GM04503 (cell line): ENCODE measurements at places on chromosomes 4 and X.

GRCh38 chr4:155491336-155492120 lies 114.8 kb upstream of the MAP9 start:
- no peak for DNase-seq

GRCh38 chrX:71637848-71638247 lies 19.5 kb upstream of the CXCR3 start:
- peak; percentile 5 for DNase-seq

GRCh38 chr4:79935274-79935673 lies 137.8 kb downstream of the ANTXR2 start:
- DNase-seq: no peak

- peak; percentile 33 for DNase-seq
These were observed 40.3 kb downstream of the PDGFC start for GRCh38 chr4:156931267-156931666.

GRCh38 chr4:169885893-169886292 lies 128.1 kb upstream of the HPF1 start:
- no peak for DNase-seq

- no peak for DNase-seq
These were observed 1249.4 kb downstream of the ADGRL3 start for GRCh38 chr4:62449538-62449937.

DNA sequence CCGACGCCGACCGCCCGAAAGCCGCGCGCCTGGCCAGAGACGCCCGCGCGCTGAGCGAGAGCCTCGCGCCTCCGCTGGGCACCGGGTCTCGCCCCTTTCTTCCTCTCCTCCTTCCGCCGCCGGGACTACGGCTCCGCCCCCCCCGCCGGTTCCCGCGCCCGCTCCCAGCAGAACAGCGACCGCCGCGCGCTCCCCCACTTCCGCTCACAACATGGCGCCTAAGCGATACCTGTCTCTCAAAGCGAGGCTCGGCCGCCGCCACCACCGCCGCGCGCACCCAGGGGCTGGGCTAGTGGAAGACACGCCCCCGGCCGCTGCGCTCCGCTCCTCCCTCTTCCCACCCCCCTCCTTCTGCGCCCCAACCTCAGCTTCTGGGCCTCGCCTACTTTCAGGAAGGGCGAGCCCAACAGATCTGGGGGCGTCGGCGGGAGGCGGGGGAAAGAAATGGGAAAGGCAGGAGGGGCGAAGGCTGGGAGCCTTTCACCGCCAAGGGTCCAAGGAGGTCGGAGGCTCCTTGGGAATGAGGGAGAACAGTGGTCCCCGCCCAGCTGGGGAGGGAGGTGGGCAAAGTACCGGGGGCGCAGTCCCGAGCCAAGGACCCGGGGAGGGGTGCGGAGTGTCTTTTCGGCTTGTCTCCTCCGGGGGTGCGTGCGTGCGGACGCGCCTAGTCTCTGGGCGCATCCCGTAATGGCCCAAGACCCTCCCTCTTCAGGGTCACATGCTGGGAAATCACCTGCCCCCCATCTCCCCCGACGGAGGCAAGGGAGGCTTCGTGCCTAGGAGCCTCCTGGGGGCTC lies at the start of gene RPS6KA3:
Gene RPS6KA3, minus strand, starts transcription at position 100 of the 797 bp plus-strand sequence. CDS start 277 bp downstream, outside the sequence.
- no peak for DNase-seq

DNA sequence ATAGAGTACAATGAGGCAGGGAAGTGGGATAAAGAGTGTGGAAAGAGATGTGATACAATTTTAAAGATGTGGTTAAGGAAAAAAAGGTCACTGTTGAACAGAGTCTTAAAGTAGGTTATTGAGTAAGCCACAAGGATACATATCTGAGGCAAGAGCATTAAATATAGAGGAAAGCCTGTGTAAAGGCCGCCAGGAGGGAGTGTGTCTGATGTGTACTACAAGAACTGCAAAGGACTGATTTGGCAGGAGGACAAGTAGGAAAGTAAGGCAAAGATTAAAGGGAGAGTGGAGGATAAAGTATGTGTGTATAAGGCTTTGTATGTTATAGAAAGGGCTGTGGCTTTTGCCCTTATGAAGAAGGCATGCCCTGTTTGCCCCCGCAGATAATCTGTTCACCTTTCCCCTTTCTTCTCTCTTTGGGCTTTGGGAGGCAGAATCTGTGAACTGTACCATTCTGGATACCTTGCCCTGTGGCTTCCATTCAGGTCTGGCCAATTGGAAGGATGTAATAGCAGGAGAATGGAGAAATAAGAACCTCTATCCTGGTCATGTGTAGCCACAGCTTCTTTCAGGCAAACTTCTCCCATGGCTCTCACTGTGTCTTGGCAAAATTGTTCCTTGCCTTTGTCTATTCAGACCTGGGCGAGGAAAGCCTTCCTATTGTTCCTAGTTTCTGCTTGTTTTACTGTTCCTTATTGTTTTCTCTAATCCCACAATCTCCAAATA lies 68.9 kb upstream of the FAM47B start:
- DNase-seq: no peak

GRCh38 chr4:56940971-56941370 lies 33.3 kb downstream of the REST start:
- no peak for DNase-seq

DNA sequence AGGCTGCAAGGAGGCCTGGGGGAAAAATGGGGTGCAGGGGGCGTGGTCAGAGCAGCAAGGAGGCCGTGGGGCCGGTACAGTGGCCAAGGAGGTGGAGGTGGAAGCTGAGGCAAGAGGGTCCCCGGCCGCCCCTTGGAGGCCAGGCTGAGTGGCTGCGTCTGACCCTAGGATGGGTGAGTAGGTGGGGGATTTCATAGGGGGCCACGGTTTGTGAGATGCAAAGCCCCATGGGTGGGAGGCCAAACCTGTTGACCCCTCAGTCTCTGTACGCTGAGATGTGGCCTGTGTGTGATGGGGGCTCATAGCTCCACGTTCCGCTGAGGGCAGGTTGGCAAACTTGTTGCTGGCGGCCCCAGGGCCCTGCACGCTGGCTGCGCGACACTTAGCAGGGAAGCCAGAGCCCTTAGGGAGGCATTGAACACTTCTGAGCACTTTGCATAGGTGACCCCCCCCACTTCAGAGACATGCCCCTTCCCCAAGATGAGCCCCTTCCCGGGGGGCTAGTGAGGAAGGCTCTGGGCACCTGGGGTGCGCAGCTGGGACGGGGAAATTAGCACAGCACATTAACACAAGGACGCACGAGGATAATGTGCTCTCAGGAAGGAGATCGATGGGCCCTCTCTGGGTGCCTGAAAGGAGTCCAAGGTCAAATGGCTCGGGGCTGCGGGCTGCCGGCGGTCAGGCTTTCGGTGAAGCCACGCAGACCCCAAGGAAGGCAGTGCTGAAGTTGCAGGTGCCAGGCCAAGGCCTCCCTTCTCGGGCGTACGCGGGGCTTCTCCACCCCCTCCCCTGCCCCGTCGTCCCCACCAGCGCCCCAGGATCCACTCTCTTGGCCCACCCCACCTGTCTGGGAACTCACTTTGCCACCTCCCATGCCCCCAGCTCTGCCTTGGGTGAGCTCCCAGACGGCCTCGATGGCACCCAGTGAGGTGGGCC lies 107.4 kb downstream of the HMX1 start:
- DNase-seq: no peak

DNA sequence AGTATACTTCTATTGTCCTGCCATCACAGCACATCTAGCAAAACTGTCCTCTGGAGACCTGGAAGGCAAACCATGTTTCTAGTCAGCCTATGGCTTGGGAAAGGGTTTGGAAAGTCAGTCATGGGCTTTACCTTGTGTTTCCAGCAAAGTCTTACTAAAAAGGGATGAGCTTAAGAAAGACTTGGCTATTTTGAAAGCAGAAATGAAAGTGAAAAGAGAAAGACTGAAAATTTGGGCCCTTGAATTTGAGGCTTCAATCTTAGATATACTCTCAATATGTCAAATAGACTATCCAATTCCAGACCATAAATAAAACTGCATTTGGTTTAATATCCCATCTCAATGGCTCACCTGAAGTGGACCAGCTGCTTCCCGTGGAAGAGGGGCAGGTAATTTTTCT lies 127.9 kb downstream of the ZNF330 start:
- DNase-seq: no peak

DNA sequence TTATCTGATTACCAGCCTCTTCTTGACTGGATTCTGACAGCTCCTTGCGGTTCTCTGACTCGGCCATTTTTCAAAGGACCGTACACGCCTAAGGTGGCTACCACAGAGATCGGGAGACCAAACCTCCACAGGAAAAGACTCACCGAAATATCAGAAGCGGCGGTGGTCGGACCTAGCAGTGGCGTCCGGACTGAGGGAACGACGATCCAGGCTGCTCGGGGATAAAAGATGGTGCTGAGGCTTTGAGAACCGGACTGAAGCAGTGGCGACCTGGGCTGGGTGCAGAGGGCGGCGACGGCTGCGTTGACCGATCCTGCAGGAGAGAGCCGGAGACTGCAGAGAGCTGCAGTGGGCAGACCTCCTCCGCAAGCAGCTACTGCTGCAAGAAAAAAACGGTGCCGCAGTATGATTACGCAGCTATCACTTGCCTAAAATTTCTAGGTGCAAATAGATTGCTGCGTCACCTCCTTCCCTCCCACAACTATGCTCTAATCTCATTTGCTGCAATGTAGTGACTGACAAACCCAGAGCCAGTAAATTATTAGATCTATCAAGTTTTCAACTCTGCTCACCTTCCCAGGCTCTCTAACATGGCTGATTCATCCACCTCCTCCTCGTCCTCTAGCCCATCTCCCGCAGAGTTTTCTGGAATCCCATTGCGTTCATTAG lies at the start of gene NAP1L2:
Gene NAP1L2, minus strand, starts transcription at position 426 of the 669 bp plus-strand sequence. Its CDS starts 359 bp downstream, at position 67.
- no peak for DNase-seq

DNA sequence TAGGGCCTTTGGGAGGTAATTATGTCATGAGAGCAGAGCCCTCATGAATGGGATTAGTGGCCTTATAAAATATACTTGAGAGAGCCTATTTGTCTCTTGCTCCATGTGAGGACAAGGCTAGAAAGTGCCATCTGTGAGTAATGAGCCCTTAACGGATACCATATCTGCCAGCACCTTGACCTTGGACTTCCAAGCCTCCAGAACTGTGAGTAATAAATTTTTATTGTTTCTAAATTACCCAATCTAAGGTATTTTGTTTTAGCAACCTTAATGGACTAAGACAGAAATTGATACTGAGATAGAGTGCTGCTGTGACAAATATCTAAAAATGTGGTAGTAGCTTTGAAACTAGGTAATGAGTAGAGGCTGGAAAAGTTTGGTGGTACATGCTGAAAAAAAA lies 285.0 kb upstream of the DIPK2B start:
- DNase-seq: peak; percentile 25

DNA sequence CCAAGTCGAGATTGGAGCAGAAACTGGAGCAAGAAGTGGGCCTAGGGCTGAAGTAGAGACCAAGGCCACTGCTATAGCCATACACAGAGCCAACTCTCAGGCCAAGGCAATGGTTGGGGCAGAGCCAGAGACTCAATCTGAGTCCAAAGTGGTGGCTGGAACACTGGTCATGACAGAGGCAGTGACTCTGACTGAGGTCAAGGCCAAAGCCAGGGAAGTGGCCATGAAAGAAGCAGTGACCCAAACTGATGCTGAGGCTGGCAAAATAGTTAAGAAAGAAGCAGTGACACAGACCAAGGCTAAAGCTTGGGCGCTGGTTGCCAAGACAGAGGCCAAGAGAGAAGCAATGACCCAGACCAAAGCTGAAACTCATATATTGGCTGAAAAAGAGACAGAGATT lies 3.5 kb downstream of the ARMCX4 start:
- DNase-seq: no peak

GRCh38 chrX:50469206-50469605 lies 1.4 kb downstream of the DGKK start:
- no peak for DNase-seq
